Activated naive CD4-positive, alpha-beta T cell treated with anti-CD3 and anti-CD28 coated beads for 36 hours (primary cell): ENCODE measurements at places on chromosomes 2 and 18. TPM values are rescaled to one million over a fixed set of nuclear protein-coding genes. Genes with fewer than 3 reads are reported as not detected.

The LPIN1 gene
- 96.4 TPM for total RNA-seq

DNA sequence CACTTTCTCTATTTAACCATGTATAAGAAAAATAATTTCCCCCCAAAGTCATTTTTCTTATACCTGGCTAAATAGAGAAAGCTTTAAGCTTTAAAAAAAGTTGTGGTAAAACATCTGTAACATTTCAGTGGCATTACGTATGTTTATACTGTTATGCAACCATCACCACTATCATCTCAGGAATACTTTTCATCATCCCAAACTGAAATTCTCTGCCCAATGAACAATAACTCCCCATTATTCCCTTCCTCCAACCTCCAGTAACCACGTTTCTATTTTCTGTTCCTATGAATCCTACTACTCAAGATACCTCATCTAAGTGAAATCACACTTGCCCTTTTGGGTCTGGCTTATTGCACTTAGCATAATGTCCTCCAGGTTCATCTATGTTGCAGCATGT lies 1.7 kb upstream of the SLC3A1 start:
- no peak for DNase-seq

- no peak for DNase-seq
These were observed 1.2 kb upstream of the HES6 start for GRCh38 chr2:238240757-238241711.

The SFTPB gene
- total RNA-seq = not detected

The SPIRE1 gene
- total RNA-seq = 1.3 TPM

- DNase-seq = no peak
These were observed 57.0 kb downstream of the CCDC150 start for GRCh38 chr2:196696423-196697079.

The ZNF519 gene
- total RNA-seq = 13.9 TPM

The TNFRSF11A gene
- 3.1 TPM for total RNA-seq

- DNase-seq = no peak
These were observed 59.3 kb downstream of the DPP4 start for GRCh38 chr2:162014751-162015150.

DNA sequence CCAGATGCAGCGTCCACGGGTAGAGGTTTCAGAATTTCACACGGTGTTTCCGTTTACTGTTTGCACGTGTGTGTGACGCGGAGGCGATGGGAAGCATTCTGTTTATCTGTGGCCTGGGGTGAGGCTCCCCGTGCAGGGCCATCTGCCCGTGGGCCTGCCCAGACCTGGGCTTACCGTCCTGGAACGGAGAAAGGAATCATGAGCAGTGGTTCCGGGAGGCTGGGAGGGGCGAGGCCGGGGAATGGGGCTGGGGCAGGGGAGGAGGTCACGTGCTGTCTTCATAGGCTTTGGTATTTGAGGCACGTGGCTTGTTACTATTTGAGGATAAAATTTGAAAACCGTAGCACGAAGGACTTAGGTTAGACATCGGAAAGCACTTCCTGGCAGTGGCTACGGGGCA lies 77.9 kb downstream of the RTP5 start:
- no peak for DNase-seq

GRCh38 chr2:25545899-25546298 lies 127.5 kb downstream of the DTNB start:
- no peak for DNase-seq
